NCI-H1436 (cell line): ENCODE measurements at places on chromosomes 11 and 22.

DNA sequence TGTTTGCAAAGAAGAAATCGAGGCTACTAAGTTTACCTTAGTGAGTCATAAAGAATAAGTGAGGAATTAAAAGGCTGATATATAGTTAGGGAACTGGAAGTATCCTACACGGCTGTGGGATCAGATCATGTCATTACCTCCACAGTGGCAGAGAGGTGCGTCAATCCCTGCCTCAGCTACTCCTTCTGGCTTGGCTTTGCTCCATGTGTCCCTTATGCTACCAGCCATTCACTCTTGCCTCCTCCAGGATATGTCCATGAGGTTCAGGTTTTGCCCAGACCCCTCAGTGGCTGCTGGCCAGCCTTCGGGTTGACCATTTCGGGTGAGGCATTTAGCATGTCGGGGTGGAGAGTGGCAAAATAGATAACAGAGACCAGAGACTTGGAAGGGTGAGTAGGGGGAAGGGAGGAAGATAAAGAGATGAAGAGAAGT, 153.4 kb downstream of the LDLRAD3 start:
- DNase-seq = no peak

- no peak for DNase-seq
These were observed 100.7 kb downstream of the NAV2 start for GRCh38 chr11:19813158-19813879.

DNA sequence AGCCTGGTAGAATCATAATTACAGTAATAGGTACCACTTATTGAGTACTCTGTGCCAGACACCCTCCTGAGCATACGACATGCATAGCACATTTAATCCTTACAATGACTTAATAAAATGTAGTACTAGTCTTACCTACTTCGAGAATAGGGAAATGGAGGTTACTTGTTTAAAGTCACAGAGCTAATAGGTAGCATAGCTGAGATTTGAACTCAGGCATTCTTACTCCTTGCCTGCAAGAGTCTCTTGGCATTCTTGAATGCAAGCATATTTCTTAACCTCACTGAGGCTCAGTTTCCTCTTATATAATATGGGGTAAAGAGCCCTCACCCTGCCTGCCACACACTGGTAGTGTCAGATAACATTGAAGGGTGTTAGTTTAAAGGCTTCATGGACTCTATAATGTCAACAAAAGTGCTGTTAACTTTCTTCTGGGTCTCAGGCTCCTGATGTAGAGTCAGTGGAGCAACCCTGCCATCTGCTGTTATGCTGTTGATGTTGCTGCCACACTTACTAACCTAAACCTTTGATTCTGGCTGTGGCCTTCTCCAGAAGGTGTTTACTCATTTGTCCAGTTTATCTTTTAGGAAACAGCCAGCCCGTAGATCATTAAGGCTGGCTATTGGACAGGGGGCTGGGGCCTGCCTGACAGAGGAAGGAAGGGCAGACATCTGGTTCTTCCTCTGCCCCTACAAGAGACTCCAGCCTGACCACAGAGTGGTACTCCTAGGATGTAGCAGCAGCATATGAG, 18.9 kb downstream of the LIMK2 start:
- peak; percentile 23 for DNase-seq

DNA sequence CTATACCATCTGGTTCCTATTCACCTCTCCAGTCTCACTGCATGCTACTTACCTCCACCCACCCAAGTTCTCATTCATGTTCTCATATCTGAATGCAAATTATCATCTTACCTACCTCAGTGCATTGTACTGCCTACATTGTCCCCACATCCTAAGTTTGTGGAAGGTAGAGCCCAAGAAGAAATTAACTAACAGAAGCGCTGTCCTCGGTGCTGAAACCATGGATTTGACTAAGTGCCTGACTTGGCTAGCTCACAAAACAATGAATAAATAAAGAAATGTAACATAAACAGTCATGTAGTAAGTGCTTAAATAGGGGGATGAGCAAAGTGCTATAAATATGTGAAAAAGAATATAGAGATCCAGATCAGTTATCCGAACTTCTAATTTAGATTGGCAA, 63.2 kb downstream of the GRIA4 start:
- no peak for DNase-seq

GRCh38 chr11:111777094-111778046, 11.2 kb upstream of the PPP2R1B start:
- peak; percentile 64 for DNase-seq

DNA sequence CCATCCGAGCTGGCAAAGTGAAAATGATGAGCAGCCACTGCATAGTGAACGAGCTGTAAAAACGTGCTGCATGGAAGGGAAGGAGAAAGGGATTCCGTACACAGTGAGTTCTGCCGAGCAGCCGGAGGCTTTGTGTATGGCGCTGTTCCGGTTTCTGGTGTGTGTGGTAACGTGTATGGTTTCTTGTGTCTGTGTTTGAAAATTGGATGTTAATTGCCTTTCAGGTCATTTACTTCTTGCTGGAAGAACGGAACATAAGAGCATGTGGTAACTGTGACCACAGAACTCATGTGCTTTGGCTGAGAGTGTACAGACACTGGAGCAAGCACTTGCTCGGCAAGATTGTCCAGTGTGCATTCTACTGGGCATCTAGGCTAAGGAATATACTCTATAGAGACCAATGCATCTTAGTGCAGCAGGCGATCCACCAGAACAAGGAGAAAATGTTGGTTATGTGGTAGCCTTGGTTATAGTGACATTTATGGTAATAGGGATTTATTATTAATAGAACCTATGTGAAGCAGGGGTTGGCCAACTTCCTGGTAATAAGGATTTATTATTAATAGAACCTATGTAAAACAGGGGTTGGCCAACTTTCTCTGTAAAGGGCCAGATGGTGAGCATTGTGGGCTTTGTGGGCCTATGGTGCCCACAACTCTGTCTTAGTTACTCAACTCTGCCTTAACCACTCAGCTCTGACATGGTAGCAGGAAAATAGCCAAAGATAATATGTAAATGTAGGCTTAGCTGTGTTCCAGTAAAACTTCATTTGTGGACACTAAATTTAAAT, 49.2 kb downstream of the GRAMD1B start:
- DNase-seq = no peak

DNA sequence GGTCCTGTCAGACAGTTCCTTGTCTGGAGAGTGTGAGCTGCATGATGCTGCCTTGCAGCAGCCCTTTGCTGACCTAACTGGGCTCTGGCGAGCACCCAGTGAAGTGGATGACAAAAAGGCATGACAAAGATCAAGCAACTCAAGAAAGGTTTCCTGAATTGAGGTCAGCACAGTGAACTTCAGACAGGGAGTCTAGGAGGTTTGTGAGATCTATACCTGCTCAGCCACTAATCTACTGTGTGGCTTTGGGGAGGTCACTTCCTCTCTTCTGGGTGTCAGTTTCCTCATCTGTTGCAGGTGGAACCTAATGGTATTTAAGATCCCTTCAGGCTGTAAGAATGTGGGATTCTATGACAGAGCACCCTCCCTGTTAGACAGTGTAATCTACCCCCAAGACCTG, 213.9 kb upstream of the NARS2 start:
- DNase-seq = no peak

DNA sequence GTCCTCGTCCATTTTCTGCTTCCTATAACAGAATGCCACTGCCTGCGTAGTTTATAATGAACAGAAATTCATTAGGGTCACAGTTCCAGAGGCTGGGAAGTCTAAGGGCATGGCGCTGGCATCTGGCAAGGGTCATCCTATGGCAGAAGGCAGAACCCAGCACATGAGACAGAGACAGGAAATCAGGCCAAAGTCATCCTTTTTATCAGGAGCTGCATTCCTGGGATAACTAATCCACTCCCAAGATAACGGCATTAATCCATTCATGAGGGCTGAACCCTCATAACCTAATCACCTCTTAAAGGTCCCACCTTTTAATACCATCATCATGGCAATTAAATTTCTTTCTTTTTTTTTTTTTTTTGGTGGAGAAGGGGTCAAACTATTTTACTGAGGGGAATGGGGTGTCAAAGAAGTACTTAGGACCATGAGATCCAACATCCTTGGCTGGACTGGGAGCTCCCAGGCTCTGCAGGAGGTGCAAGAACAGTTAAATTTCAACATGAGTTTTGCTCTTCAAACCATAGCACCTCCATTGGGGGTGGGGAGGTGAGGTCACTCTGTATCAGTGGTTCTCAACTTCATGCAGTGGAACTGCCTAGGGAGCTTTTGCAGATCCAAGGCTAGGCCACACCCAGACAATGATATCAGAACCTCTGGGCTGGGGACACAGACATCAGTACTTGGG, 4.4 kb downstream of the TMEM109 start:
- no peak for DNase-seq

DNA sequence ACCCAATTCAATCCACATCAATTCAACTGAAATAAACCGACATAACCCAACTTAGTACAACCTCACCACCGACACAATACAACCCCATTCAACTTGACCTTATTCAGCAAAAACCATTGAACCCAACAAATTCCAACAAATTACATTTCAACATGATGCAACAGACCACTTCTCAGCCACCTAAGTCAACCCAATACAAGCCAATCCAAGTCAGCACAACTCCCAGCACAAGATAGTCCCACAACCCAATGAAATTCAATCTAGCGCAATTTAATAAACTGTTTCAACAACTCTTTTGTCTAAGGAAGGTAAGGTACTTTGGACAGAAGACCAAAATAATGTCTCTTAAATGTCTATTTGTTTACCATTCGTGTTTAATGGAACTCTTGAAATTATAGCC, 226.0 kb downstream of the MIAT start:
- DNase-seq = no peak

GRCh38 chr11:36233204-36233603, 56.0 kb downstream of the COMMD9 start:
- no peak for DNase-seq

- no peak for DNase-seq
These were observed 38.7 kb downstream of the MRTFA start for GRCh38 chr22:40597526-40598430.

DNA sequence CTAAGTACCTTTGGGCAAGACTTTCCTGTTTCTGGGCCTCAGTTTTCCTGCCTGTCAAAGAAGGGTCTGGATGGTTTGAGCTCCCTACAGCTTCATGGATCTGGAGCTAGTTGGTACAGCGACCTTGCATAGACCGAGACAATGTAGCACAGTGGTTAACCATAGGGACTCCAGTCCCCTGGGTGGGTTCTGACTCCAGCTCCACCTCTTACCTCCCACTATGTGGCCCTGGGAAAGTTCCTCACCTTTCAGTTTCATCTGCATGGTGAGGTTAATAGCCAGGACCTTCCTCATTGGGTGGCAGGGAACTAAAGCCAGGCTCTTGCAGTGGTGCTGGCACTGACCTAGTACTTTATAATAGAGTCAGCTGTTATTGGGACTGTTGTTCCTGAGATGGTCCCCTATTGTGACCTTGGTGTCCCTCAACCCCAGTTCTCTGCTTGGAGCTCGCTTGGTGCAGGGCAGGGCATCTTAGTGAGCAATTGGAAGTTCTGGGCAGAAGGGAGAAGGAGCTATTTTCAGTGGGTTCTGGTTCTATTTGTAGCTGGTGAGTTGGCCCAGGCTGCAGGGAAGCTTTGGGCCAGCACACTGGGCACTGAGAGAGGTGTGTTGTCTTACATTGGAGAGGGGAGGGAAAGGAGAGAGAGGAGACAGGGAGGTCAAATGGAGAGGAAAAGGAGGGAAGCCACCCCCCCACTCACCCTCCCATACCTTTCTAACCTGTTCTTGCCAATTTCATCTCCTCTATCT, 10.7 kb upstream of the MTMR3 start:
- DNase-seq = no peak

GRCh38 chr22:49499433-49500075, 328.1 kb downstream of the BRD1 start:
- DNase-seq = no peak

DNA sequence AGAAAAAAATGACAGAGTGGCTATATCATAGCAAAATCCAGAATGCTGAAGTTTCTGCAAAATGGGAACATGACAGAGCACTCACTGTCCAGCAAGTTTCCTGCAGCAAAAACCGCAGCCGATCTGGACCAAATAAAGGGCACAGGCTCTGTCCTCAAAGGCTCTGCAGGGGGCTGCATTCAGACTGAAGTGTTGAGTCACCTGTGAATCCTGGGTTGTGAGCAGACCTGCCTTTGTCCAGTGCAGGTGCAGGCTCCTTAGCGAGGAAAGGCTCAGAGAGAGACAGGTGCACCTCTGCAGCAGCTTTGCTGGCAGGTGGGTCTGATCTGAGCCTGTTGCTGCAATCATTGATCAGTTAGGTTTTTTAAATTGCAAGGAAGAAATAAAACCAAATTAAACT, 29.3 kb upstream of the NFAM1 start:
- DNase-seq = peak; percentile 56

DNA sequence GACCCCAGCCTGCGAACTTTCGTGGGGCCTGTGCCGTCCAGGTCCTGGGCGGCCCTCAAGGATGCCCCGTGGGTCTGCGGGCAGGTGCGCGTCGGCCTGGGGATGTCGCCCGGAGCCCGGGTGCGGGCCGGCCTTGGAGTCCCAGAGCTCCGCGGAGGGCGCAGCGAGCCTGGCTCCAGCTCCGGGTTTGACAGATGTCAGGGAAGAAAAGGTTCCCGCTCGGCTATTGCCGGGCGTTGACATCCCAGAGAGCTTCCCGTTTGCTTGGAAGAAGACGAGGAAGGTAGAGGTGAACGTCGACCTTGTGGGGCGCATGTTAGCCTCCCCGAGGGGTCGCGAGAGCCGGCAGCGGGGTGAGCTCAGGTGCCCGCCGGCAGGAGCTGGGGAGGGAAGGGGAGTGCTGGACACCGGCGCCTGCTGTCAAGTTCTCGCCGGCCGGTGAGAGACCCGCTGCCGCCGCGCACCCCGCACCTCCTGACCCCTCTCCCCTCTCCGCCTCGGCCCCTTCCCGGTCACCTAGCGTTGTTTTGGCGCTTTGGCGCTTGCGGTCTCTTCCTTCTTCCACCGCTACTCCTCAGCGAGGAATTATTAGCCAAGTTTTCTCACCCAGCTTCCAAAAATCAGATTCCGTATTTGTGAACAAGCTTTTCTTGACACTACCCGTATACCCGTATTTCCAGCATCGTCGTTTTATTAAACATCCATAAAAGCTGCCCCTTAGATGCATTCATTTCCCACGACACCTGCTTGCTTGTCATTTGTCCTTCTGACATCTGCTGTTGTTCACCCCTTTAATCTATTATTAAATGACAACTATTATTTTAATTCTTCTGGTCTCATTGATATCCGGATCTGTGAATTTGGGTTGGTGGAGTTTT, 1.3 kb downstream of the BMAL1 start:
- DNase-seq = no peak

GRCh38 chr11:63802637-63803414, 10.4 kb upstream of the SPINDOC start:
- DNase-seq = peak; percentile 43

- no peak for DNase-seq
These were observed 50.8 kb upstream of the PRDM11 start for GRCh38 chr11:45095691-45096010.

GRCh38 chr22:29089507-29089906, 16.7 kb downstream of the KREMEN1 start:
- DNase-seq = no peak

- no peak for DNase-seq
These were observed 62.6 kb downstream of the CTTN start for GRCh38 chr11:70460964-70461363.

DNA sequence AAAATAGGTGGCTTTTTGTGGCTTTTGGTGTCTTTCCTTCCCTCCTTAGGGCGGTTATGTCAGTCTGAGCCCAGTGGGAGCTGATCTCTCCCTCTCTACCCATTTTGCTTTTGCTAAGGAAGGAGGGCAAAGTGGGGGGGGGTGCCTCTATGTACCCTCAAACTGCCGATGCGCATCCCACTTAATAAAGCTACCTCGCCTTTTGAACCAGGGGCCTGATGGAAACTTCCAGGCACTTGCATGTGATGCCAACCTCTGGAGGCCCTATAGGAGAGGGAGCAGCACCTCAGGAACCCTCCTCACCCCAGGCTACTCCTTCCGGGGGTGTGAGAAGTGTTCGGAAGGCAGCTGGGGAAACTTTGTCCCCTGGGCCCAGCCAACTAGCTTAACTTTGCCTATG, 97.0 kb upstream of the HSD17B12 start:
- DNase-seq = no peak

- no peak for DNase-seq
These were observed 41.8 kb upstream of the SORL1-AS1 start for GRCh38 chr11:121494355-121495099.
